ENCODE measurements at places on chromosomes 7 and 10.

DNA sequence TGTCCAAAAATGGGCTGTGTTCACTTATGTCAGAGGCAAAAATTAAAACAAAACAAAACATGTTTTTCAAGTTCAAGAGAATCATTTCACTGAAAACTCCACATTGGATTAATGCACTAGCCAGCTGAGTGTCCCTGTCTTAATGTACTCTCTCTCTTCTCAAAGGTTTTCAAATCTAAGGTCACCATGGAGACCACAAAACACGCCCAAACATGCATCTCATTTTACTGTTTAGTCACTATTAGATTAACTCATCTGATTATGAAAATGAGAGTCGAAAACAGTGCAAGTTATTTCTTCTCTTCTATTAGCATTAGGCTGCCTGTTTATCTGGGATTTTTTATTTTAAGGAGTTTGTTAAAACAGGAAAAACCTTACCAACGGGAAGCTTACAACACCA lies 70.8 kb upstream of the ASAH2 start:
- DNase-seq, result no peak

GRCh38 chr10:95559471-95559870 lies 1.7 kb downstream of the SORBS1 start:
- DNase-seq, result no peak

GRCh38 chr7:154781369-154782303 lies 221.3 kb downstream of the PAXIP1 start:
- no peak for DNase-seq

DNA sequence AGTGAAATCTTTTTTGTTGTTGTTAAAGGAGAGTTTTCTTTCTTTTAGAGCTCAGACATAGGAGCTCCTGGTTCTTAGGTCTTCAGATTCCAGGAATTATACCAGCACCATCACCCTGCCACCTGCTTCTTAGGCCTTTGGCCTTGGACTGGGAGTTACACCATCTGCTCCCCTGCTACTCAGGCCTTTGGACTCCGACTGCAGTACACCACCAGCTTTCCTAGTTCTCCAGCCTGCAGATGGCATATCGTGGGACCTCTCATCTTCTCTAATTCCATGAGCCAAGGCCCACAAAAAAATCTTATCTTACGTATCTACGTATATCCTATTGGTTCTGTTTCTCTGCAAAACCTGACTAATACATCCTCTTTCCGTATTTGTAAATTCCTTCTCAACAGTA lies 5.1 kb upstream of the TACC2 start:
- no peak for DNase-seq

- DNase-seq, result no peak
Measured at GRCh38 chr7:17581301-17581700, 282.8 kb downstream of the AHR start.

- no peak for DNase-seq
Measured at GRCh38 chr7:85150624-85151023, 36.2 kb downstream of the SEMA3D start.

GRCh38 chr10:64503429-64503828 lies 982.2 kb downstream of the REEP3 start:
- no peak for DNase-seq

DNA sequence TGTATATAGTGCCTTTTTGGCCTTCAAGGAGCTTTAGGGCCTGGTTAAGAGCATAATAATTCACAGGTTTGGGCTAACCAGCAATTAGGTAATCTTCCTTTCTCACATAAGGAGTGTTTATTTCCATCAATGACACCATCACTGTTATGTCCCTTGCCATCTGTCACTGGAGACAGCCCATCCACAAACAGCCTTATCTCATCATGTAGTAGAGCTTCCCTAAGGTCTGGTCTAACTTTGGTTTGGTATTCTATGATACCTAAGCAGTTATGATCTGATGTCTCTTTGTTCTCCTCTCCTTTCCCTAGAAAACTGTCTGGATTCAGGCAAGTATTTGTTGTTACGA lies 26.4 kb downstream of the MAPK8 start:
- no peak for DNase-seq

- no peak for DNase-seq
Measured at GRCh38 chr7:113199136-113199535, 80.8 kb upstream of the SMIM30 start.

- DNase-seq, result peak; percentile 23
Measured at GRCh38 chr10:87505366-87506111, 846 bp downstream of the MINPP1 start.

- no peak for DNase-seq
Measured at GRCh38 chr7:35846816-35847412, 46.1 kb downstream of the SEPTIN7 start.

DNA sequence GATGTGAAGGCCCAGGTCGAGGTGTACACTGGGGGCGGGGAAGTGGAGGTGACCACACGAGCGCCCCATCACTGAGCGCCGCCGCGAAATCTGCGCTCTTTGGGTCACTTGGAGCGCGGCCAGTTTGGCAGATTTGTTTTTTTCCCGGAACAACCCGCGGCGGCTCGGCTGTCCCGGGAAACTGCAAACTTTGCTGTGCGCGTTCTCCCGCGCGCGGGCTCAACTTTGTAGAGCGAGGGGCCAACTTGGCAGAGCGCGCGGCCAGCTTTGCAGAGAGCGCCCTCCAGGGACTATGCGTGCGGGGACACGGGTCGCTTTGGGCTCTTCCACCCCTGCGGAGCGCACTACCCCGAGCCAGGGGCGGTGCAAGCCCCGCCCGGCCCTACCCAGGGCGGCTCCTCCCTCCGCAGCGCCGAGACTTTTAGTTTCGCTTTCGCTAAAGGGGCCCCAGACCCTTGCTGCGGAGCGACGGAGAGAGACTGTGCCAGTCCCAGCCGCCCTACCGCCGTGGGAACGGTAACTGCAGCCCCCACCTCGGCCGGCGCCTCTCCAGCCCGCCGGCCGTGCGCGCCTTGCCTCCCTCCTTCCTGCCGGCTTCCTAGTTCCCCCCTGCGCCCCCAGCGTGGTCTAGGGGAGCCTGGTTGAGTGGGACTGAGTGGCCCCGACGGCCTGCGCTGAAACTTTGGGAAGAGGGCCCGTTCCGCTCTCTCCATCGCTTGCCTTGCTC lies at the start of gene CASP7:
Gene CASP7, plus strand, starts transcription at position 450 of the 727 bp plus-strand sequence. CDS start 17,582 bp downstream, outside the sequence.
- peak; percentile 78 for DNase-seq

GRCh38 chr7:50718876-50719275 lies 63.8 kb downstream of the GRB10 start:
- DNase-seq, result no peak

DNA sequence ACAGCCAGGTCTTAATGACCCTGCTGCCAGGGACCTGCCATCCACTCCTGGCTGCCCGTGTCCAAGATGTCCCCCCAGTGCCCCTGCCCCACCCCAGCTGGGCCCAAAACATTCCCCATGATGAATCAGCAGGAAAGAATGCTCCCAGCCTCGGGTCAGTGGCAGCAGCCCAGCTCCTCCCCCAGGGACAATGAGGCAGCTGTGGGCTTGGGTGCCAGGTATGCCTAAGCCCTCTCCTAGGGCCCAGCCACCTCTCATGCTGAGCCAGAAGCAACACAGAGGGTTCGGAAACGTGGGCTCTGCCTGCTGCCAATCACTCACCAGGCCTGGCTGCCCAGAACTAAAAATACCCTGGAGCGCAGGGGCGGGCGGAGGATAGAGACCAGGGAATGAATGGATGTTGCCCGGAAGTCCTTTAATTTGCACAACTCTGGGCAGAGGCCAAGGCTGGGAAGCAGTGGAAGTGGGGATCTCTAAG lies 1.5 kb upstream of the LOXL4 start:
- DNase-seq, result no peak

DNA sequence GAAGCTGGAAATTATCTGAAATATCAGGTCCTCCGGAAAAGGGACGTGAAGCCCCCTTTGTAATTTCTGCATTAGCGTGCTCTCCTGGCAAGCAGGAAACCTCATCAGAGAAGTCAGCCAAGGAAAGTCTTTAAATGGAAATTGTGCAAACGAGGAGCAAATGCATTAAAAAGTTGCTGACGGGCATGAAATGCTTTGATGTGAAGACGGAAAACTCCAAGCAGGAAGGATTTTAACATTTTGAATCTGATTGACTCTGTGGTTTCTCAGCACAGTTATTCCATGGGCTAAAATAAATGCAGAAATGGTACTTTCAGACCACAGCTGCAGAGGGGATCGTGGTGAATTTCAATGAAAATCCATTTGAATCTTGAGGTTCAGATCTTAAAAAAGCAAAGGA lies 167.8 kb downstream of the AHR start:
- DNase-seq, result no peak

GRCh38 chr10:122050811-122051210 lies 61.8 kb downstream of the TACC2 start:
- DNase-seq, result no peak

DNA sequence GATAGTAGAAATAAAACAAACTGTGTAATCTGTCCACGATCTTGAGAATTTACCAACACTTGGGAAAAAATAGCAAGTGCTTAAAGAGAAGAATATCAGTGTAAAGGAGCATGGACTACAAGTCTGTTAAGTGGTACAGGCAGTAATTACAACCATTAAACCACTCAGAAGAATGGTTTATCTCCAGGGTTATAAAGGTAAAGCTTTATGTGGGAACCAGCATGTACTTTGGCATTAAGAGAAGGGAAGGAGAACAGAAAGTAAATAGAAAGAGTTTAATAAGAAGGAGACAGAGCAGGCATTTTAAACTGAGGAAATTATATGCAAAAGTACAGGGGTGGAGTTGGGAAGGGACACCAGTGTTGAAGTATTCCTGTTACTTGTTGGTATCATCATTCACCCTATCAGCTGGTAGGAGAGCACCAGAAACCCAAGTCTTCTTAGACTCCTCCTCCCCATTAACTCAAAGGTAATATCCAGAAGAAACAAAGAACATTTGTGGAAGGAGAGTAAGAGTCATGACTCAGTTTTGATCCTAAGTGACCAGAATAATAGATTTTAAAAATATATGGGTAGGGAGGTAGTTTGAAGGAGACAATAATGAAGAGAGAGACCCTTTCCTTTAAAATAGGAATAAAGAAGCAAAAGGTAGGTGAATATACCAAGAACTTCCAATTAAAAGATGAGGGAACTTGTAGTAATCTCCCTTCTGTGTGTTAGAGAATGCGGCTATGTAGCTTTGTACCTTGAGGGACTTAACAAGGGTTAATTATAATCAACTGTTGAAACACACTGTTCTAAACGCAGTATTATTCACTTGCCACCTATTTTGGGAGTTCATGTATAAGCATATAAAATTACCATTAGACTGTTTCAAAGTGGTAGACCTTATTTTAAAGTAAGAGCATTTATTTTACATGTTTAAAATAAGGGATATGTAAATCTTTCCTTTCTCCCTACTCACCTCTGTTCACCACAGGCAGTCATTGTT lies 92.1 kb upstream of the STRIP2 start:
- DNase-seq, result no peak

DNA sequence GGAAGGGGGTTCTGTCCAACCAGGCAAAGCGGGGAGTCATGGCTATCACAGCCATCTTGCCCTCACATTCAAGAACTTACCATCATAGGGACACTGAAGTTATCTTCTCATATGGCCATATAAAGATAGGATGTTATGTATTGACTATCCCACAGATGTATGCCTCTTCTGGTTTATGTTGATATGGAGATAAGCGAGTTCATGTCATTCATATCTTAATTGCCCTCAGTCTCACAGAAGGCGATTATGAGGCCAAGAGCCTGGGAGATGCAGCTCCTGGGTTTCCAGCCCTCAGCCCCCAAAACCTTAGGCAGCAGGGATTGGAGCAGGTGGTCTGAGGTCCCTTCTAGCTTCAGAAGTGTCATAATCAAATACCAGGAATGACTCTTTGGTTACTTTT lies 8.5 kb upstream of the ANKRD61 start:
- DNase-seq, result no peak

GRCh38 chr10:58017719-58018367 lies 249.9 kb downstream of the IPMK start:
- DNase-seq, result no peak

DNA sequence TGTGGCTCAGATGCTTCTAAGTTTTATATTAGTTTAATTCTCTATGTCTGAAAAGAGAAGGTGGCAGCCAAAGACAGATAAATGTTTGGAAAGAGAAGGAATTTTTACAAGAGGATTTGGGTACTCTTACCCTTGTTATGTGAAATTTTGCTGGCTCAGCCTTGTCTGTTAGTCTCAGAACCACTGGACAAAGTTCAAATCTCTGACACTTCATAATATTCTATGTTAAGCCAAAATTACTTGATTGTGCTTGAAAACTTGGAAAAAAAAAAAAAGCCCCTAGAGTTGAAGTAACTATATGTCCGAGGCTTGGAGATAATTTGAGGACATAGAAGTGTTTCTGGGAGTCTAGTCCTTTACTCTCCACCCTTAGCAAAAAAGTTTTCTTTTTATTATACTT lies 1079.3 kb upstream of the LRRTM3 start:
- no peak for DNase-seq

DNA sequence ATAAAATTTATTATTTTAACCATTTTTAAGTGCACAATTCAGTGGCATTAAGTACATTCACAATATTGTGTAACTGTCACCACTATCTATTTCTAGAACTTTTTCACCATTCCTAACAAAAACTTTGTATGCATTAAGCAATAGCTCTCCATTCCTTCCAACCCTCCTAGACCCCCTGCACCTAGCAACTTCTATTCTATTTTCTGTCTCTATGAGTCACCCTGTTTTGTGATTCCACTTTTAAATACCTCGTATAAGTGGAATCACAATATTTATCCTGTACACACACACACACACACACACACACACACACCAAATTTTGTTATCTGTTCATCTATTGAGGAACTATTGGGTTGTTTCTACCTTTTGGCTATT lies 89.2 kb downstream of the ARID5B start:
- no peak for DNase-seq

DNA sequence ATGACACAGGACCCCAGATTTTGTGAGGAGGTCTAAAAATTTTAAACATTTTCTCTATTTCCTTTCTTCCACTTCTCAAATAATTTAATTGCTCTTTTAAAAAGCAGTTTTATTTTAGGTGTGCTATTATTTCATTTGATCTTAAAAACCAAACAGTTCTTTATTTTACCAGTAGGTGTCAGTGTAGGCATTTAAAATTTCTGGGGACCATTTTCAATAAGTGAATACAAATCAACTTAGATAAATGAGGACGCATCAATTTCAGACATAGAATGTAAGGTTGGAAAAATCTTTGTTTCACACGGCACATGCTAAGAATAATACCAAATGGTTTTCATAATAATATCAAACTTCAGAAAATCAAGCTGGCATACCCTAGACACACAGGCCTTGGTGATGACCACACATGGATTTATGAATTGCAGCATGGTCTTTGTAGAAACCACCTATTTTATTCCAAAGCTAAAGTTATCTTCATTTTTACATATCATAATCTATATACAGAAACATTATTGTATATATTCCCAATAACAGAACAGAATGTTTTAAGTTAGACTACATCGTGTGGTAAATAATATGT lies 127.6 kb upstream of the SLC26A5 start:
- no peak for DNase-seq
